Esophagus squamous epithelium (tissue), 5 donors: ENCODE measurements at places on chromosomes 11 and 22.

- no peak overlapping the region for H3K27ac ChIP-seq
- H3K36me3 ChIP-seq = no peaks in the 10 kb centered on the region
- DNase-seq = no peak
- peaks cover 39% of the 10 kb centered on the region for H3K4me1 ChIP-seq
- no peaks in the 10 kb centered on the region for H3K27me3 ChIP-seq
- H3K4me3 ChIP-seq = no peak overlapping the region
These were observed 16.3 kb downstream of the CHRDL2 start for GRCh38 chr11:74714904-74715303.

DNA sequence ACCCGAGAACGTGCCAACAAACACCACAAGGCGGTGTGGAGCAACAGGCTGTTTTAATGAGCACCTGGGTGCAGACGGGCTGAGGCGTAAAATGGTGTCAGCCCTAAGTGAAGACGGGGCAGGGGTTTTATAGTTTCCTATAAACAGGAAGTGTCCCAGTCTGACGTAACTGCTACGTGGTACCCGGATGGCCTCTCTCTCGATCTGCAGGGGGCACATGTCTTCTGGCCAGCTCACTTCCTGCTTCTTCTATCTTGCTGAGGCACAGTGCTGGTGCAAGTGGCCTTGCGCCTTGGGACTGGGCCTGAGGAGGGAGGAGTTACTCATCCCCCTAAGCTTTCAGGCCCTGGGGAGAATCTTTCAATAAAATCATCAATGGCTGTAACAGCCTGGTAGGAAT lies 20.9 kb downstream of the OOSP3 start:
- DNase-seq = no peak
- no peak overlapping the region for H3K27ac ChIP-seq
- no peaks in the 10 kb centered on the region for H3K27me3 ChIP-seq
- H3K4me1 ChIP-seq = no peaks in the 10 kb centered on the region
- no peaks in the 10 kb centered on the region for H3K36me3 ChIP-seq
- H3K4me3 ChIP-seq = no peak overlapping the region

DNA sequence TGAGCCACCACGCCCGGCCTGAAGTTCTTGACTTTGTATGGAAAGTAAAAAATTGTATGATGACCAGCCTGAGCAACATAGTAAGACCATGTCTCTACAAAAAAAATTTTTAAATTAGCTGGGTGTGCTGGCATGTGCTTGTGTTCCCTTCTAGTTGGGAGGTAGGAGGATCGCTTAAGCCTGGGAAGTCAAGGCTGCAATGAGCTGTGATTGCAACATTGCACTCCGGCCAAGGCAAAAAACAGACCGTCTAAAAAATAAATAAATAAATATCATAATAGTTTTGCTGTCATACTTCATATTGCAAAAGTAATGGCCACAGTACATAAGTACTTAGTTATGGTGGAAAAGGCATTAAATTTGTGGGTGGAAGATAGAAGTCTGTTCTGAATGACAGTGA lies 3.4 kb downstream of the AGBL2 start:
- no peak for DNase-seq
- H3K4me1 ChIP-seq = peaks cover 15% of the 10 kb centered on the region
- no peaks in the 10 kb centered on the region for H3K36me3 ChIP-seq
- no peak overlapping the region for H3K27ac ChIP-seq
- H3K27me3 ChIP-seq = no peaks in the 10 kb centered on the region

DNA sequence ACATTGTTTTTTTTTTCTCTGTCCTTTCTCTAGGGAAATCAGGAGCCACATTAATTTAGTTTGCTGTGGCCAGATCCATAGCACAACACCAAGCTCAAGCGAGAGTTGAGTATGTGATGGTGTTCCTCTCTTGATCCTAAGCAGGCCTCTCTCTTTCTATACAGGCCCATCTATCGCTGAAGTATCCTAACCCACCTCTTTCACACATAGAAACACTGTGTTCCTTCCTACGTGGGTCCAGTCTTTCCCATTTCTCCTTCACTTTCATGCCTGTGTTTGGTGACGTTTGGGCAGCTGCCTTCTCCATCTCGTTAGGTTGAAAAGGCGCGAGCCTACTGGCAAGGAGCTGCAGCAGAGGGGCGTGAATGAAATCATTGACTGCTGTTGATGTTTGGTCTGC lies 2.4 kb downstream of the PACS1 start:
- H3K4me3 ChIP-seq = no peak overlapping the region
- DNase-seq = no peak
- H3K36me3 ChIP-seq = no peaks in the 10 kb centered on the region
- H3K27me3 ChIP-seq = no peaks in the 10 kb centered on the region
- H3K27ac ChIP-seq = no peak overlapping the region
- peaks cover 67% of the 10 kb centered on the region for H3K4me1 ChIP-seq
